ENCODE measurements at places on chromosomes 5 and 9.

DNA sequence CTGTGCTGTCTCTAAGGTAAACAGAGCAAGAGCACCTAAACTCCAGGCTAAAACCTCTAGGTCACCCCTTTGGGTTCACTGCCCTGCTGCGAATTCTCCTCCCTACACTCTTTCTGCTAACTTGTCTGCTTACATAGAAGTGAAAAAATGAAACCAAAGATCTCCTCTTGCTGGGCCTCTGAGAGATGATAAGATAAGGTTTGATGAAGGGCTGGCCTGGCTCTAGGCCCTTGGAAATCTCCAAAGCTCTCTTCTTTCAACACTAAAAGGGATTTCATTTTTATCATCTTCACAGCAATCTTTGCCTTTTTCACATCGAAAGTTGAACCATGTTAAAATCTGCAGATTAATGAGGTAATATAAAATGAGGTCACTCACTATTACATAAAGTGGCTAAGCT is 450.8 kb upstream of the TLE4 start:
- no peak overlapping the region for H3K27ac ChIP-seq
- no peaks in the 10 kb centered on the region for H3K36me3 ChIP-seq
- no peaks in the 10 kb centered on the region for H3K4me1 ChIP-seq
- DNase-seq: no peak
- H3K27me3 ChIP-seq: no peaks in the 10 kb centered on the region
- H3K4me3 ChIP-seq: no peak overlapping the region

DNA sequence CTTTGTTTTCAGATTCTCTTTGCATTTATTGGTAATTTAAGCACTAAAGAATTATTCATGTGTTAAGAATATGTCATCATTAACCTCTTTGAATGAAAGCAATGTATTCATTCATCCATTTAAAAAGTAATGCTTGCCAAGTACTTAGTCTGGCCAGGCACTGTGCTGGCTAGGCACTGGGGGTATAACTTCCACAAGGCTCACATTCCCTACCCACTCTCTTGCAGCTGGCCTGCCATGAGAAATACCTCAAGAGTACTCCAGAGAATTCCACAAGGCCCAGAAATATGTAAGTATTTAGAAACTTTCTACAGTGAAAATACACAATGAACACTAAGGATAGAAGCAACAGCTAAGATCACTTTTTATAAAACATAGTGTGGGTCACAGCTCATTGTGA is 25.4 kb downstream of the ZNF300 start:
- no peak for DNase-seq
- H3K27me3 ChIP-seq: no peaks in the 10 kb centered on the region
- H3K36me3 ChIP-seq: no peaks in the 10 kb centered on the region
- H3K27ac ChIP-seq: no peak overlapping the region

DNA sequence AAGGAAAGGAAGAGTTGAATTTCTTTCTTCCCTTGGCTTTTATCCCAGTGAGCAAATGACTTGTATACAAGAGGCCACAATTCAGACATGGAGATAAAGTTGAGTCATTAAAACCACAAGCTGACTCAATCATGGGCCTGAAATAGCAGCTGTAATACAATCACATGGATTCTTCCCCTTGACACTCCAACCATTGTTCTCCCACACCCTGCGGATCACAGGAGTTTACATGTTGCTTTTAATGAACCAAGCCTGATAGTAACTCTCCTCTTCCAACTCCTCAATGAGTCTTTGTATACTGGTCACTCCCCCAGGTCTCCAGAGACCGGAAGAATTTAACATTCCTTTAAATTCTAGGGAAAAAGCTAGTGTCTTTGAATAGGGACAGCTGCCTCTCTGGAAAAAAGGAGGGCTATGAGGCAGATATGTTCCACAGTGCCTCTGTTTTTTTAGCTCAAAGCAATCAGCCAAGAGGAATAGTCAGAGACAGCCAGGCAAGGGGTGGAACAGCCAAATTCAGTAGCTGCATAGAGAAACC is 32.4 kb downstream of the PCDHGC5 start:
- peak; percentile 61 for DNase-seq
- no peak overlapping the region for H3K4me3 ChIP-seq
- H3K27me3 ChIP-seq: no peaks in the 10 kb centered on the region

DNA sequence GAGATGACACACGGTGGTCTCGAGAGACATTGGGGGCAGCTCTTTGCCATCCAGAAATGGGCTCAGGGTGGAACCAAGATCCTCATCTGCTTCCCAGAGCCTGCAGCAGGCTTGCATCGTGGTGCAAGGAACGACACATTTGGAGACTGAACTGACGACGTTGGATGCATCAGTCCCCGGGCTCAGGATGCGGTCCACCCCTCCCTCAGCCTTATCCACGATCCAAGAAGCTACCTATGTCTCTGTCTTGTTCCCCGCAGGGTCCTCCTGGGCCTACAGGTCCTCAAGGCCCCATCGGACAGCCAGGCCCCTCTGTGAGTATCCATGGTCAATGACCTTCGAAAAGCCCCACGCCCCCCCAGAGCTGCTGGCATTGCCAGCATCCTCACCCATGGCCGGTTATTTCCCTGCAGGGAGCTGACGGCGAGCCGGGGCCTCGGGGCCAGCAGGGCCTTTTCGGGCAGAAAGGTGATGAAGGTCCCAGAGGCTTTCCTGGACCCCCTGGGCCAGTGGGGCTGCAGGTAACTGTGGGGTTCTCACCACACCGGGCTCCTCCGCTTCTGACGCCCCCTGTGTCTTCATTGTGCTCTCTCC is 69.4 kb upstream of the FCN2 start:
- no peak for DNase-seq
- H3K27ac ChIP-seq: no peak overlapping the region
- no peaks in the 10 kb centered on the region for H3K27me3 ChIP-seq
- peaks cover 2% of the 10 kb centered on the region for H3K4me1 ChIP-seq

GRCh38 chr9:91417602-91418214 is 5.9 kb downstream of the NFIL3 start:
- no peak overlapping the region for H3K4me3 ChIP-seq
- no peak for DNase-seq
- no peaks in the 10 kb centered on the region for H3K36me3 ChIP-seq
- H3K27ac ChIP-seq: no peak overlapping the region
- H3K4me1 ChIP-seq: peaks cover 58% of the 10 kb centered on the region
- H3K27me3 ChIP-seq: no peaks in the 10 kb centered on the region

DNA sequence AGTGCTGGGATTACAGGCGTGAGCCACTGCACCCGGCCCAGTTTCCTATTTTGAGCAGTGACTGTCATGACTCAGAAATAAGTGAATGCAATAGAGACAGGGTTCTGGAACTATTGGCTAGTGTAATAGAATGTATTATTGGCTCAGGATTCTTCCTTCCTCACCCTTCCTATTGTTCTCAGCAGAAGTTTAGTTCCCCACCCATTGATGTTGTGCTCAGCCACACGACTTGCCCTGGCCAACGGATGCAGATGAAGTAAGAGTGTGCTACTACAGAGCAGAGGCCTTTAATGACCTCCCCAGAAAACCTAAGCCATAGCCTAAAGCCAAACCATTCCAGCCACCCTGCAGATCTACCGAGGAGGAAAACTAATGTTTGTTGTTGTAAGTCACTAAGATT is 287.9 kb downstream of the AGTPBP1 start:
- H3K36me3 ChIP-seq: no peaks in the 10 kb centered on the region
- DNase-seq: no peak
- no peaks in the 10 kb centered on the region for H3K4me1 ChIP-seq
- H3K27ac ChIP-seq: no peak overlapping the region
- H3K4me3 ChIP-seq: no peak overlapping the region
- no peaks in the 10 kb centered on the region for H3K27me3 ChIP-seq

- peak; percentile 84 for DNase-seq
- no peaks in the 10 kb centered on the region for H3K36me3 ChIP-seq
- no peaks in the 10 kb centered on the region for H3K27me3 ChIP-seq
- H3K27ac ChIP-seq: peak overlapping the region; percentile 83
Observed at GRCh38 chr9:34701023-34701768, 8.7 kb downstream of the CCL21 start.

DNA sequence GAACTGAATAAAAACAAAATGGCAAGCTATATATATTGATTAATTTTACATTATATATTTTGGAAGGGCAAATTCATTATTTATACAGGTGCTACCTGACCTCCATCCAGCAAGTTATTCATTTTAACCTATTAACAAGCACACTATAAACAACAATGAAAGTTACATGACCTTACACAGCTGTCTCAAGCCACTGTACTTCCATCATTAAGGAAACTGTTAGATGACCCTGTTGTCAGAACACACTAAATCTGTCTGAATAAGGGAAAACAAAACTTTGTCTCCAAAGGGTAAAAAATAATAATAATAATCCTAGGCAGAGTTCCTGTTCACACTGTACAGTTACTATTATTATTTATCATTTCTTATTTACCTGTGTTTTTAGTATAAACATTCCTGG is 44.0 kb downstream of the NFIB start:
- no peaks in the 10 kb centered on the region for H3K27me3 ChIP-seq
- no peak overlapping the region for H3K4me3 ChIP-seq
- no peak for DNase-seq
- no peak overlapping the region for H3K27ac ChIP-seq
- peaks cover 3% of the 10 kb centered on the region for H3K36me3 ChIP-seq

DNA sequence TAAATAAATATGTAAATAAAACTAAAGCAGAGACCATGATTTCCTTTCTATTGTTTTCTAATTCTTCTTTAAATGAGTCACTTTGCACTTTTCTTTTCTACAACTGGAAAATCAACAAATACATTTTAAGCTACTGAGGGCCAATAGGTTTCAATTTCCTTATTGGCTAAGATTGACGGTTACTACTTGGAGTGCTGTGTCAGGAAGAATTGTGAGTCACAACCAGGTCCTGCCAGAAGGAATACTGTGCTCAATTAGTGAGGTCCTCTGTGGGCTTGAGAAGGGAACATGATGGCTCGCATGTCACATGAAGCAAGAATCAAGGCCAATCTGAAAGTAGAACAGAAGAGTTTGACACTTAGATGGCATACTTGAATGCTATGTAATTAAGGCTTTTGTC is 110.8 kb downstream of the HMHB1 start:
- H3K27me3 ChIP-seq: no peaks in the 10 kb centered on the region
- peak; percentile 56 for DNase-seq
- no peaks in the 10 kb centered on the region for H3K36me3 ChIP-seq

- no peaks in the 10 kb centered on the region for H3K27me3 ChIP-seq
- peak overlapping the region; percentile 34 for H3K27ac ChIP-seq
- H3K4me1 ChIP-seq: no peaks in the 10 kb centered on the region
- DNase-seq: no peak
Observed at GRCh38 chr9:36029202-36029601, 7.5 kb upstream of the RECK start.

- no peak for DNase-seq
- no peaks in the 10 kb centered on the region for H3K36me3 ChIP-seq
- H3K27me3 ChIP-seq: no peaks in the 10 kb centered on the region
Observed at GRCh38 chr9:107240260-107240659, 42.8 kb upstream of the RAD23B start.

GRCh38 chr9:6689893-6690674 is 44.6 kb upstream of the GLDC start:
- DNase-seq: no peak
- H3K27me3 ChIP-seq: no peaks in the 10 kb centered on the region

GRCh38 chr9:109035684-109036423 is 22.6 kb upstream of the CTNNAL1 start:
- H3K27ac ChIP-seq: no peak overlapping the region
- H3K4me3 ChIP-seq: no peak overlapping the region
- no peak for DNase-seq
- no peaks in the 10 kb centered on the region for H3K27me3 ChIP-seq
- H3K4me1 ChIP-seq: no peaks in the 10 kb centered on the region

GRCh38 chr9:73153793-73154227 is 2.1 kb downstream of the ANXA1 start:
- H3K4me1 ChIP-seq: peaks cover 38% of the 10 kb centered on the region
- no peaks in the 10 kb centered on the region for H3K27me3 ChIP-seq
- peak overlapping the region; percentile 79 for H3K27ac ChIP-seq
- H3K36me3 ChIP-seq: peaks cover 5% of the 10 kb centered on the region
- peak overlapping the region; percentile 55 for H3K4me3 ChIP-seq
- DNase-seq: no peak

- H3K27me3 ChIP-seq: no peaks in the 10 kb centered on the region
- no peak overlapping the region for H3K4me3 ChIP-seq
- H3K4me1 ChIP-seq: peaks cover 18% of the 10 kb centered on the region
Observed at GRCh38 chr9:614431-614830, 227.1 kb upstream of the DMRT1 start.

DNA sequence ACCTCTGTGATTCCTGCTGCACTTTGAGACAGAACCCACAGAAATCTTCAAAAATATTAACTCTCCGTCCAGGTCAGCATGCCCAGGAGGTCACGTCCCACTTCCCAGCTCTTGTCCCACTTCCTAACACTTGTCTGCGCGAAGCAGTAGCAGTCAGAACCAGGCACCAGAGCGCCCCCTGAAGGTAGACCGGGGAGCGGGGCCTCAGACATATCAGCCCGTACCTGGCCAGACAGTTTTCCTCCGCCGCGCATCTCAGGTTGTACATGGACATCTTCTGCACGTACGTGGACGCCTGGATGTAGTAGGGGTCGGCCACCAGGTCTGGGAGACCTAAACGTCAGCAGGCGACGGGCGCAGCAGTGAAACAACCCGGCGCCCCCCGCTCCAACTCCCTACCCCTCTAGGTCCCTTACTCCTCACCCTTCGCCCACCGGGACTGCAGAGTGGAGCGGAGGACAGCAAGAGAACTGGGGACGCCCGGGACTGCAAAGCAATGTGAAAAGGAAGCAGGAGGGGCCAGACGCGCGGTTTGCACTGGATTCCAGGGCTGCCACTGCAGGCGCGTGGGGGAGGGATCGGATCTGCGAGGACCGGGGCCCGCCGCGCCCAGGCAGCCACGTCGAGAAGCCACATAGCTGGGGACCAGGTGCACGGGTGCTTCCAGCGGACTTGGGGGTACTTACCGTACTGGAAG is 1.2 kb downstream of the LOX start:
- peak; percentile 91 for DNase-seq
- peaks cover 6% of the 10 kb centered on the region for H3K36me3 ChIP-seq
- peaks cover 3% of the 10 kb centered on the region for H3K4me1 ChIP-seq
- peak overlapping the region; percentile 73 for H3K4me3 ChIP-seq
- no peaks in the 10 kb centered on the region for H3K27me3 ChIP-seq
- peak overlapping the region; percentile 76 for H3K27ac ChIP-seq

GRCh38 chr9:2336055-2336454 is 285.5 kb upstream of the VLDLR start:
- no peaks in the 10 kb centered on the region for H3K27me3 ChIP-seq
- no peak for DNase-seq
- no peaks in the 10 kb centered on the region for H3K4me1 ChIP-seq

DNA sequence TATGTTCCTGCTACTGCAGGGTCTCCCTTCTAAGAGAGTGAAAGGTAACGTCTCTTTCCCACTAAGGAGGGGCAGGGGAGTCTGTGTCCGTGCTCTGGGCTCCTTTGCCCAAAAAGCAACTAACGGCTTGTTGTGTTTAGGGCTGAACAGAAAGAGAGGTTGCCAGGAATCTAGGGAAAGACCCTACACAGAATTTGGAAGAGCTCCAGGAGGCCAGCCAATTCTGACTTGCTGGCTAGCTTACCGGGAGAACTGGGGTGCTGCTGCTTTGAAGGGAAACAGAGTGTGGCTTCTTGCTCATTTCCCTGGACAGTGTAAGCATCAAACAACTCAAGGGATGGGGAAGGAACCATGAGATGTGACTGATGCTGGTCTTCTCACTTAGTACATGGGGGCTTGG is 176.1 kb downstream of the GADD45G start:
- no peaks in the 10 kb centered on the region for H3K4me1 ChIP-seq
- DNase-seq: no peak
- no peak overlapping the region for H3K4me3 ChIP-seq
- no peaks in the 10 kb centered on the region for H3K36me3 ChIP-seq
- H3K27ac ChIP-seq: no peak overlapping the region
- H3K27me3 ChIP-seq: no peaks in the 10 kb centered on the region

- no peaks in the 10 kb centered on the region for H3K27me3 ChIP-seq
- no peaks in the 10 kb centered on the region for H3K36me3 ChIP-seq
- no peaks in the 10 kb centered on the region for H3K4me1 ChIP-seq
- DNase-seq: no peak
- no peak overlapping the region for H3K4me3 ChIP-seq
- H3K27ac ChIP-seq: no peak overlapping the region
Observed at GRCh38 chr5:7759951-7760580, 90.9 kb downstream of the CFAP90 start.

Data from tibial artery (tissue), 4 donors.